ENCODE measurements at places on chromosomes 6 and 20.

- peak; percentile 74 for DNase-seq
Observed at GRCh38 chr6:132391391-132392269, 9.6 kb downstream of the MOXD1 start.

DNA sequence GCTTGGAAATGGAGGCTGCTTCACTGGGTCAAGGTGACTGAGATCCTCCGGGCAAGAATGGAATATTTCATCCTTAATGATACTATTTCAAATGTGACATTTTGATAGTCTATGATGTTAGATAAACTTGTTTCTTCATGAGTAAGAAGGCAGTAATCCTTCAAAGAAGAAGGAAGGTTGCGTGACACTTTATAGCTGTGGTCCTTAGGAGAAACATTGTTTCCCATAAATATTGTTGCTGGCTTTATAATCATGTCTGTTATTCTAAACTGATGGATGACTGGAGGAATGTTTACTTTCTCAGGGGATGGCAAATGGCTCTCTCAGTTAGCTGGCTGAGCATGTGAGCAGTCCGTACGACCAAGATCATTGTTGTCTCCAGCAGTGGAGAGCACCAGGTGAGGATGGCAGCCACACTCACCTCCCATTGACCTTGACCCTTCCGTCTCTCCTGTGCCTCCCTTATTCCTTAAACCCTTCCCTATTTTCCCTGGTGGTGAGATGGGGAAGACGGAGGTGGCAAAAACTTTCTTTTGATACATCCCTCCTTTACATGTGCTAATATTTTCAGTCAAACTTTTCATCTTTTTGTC is 171.2 kb upstream of the OLIG3 start:
- DNase-seq = no peak

- DNase-seq = peak; percentile 53
Observed at GRCh38 chr6:13395272-13396237, 67.2 kb upstream of the TBC1D7 start.

- DNase-seq = no peak
Observed at GRCh38 chr20:59802471-59803221, 130.8 kb downstream of the SYCP2 start.

- DNase-seq = no peak
Observed at GRCh38 chr6:89161326-89162046, 15.6 kb downstream of the PM20D2 start.

- no peak for DNase-seq
Observed at GRCh38 chr6:17395112-17395511, 1.7 kb downstream of the CAP2 start.

DNA sequence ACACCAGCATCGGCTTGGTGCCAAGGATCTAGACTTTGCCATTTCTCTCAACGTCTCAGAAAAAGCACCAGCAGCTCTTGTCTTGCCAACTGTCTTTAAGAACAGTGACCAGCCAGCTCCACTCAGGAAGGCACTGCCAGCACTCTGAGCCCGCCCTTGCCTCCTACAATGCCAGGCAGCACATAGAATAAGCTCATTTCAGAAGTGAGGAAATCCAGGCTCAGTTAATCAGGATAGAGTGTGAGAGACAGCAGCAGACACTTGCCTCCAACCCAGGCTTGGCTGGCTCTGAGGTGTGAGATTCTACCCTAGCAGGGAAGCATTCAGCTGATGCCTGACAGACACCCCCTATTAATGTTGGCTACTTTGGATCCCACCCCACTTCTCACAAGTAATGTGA is 4.3 kb upstream of the SYNDIG1 start:
- no peak for DNase-seq

DNA sequence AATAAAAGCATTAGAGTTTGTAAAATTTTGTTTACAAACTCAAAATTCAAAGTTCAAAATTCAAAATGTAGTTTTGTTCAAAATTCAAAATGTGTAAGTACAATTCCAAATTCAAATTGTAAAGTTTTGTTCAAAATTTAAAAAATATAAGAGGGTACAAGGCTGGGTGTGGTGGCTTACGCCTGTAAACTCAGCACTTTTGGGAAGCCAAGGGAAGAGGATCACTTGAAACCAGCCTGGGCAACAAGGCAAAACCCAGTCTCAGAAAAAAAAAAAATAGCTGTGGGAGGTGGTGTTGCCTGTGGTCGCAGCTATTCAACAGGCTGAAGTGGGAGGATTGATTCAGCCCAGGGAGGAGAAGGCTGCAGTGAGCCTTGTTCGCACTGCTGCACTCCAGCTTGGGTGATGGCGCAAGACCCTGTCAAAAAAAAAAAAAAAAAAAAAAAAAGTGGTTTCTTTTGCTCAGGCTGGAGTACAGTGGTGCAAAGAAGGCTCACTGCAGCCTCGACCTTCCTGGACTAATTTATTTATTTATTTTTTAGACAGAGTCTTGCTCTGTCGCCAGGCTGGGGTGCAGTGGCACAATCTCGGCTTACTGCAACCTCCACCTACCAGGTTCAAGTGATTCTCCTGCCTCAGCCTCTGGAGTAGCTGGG is 5.4 kb upstream of the ZBTB12 start:
- no peak for DNase-seq

- no peak for DNase-seq
Observed at GRCh38 chr6:33073431-33073871, at the start of gene HLA-DPA1. Gene HLA-DPA1 (minus strand): TSS chr6:33073649.

DNA sequence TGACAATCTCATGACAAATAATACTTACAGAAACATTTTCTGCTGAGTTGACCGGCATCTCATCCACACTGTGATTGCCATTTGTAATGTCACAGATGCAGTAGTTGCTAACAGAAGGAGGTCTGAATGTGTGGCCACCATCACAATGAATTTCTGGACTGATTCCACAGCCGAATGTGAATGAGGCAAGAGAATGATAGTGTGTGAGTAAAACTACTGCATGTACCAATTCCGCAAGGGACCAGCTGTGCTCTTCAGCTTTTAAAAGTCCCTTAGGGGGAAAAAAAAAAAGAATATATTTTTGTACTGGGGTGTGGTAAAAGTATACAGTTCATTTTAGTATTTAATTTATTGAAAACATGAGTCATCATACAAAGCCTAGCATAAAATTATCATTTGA is 96.2 kb downstream of the SESN1 start:
- no peak for DNase-seq

- no peak for DNase-seq
Observed at GRCh38 chr6:56638760-56639159, 3.9 kb downstream of the DST start.

DNA sequence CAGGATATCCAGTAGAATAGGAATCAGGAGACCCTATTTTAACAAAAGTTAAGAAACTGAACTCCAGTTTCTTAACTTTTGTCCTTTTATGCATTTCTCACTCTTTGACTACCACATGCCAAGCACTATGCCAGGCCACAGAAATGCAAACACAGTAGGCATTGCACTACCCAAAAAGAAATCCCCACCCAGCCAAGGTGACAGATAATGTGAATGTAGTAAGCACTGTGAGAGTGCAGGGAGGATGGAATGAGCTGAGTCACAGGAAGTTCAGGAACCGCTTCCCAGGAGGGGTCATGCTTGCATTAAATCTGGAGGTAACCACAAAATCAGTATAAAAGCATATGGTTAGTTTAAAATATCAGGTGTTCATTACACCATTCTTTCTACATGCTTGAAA is 20.1 kb upstream of the FAM83C start:
- DNase-seq = peak; percentile 79

- DNase-seq = no peak
Observed at GRCh38 chr6:160368670-160369069, 20.5 kb downstream of the SLC22A3 start.

DNA sequence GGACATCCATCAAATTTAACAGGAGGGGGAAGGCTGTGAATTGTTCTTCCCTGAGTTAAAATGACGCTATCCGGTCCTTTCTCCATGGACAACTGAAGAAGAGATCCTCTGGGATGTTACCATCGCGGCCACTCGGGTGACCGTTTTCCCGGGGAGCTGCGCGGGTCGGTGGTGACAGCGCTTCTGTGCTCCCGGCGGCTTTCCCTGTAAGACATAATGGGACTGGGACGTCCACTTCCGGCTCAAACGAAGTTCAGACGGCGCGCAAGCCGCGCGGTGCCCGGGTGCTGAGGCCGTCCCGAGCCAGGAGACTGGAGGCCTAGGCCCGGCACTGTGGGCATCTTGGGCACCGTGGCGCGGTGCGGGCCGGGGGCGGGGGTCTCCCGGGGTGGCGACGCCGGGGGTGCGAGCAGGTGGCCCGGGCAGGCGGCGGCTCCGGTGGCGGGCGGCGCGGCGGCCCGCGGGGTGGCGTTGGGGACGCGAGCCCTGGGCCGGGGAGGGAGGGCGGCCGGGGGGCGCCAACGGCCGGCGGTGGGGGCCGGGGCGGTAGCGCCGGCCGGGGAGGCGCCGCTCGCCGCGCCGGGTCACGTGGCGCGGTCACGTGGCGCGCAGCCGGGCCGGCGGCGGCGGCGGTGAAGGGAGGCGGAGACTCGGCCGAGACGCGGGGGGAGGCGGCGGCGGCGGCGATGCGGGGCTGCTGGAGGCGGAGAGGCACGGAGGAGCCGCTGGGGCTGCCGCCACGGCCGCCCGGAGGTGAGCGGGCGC is 63.6 kb downstream of the GTF2H5 start:
- no peak for DNase-seq

DNA sequence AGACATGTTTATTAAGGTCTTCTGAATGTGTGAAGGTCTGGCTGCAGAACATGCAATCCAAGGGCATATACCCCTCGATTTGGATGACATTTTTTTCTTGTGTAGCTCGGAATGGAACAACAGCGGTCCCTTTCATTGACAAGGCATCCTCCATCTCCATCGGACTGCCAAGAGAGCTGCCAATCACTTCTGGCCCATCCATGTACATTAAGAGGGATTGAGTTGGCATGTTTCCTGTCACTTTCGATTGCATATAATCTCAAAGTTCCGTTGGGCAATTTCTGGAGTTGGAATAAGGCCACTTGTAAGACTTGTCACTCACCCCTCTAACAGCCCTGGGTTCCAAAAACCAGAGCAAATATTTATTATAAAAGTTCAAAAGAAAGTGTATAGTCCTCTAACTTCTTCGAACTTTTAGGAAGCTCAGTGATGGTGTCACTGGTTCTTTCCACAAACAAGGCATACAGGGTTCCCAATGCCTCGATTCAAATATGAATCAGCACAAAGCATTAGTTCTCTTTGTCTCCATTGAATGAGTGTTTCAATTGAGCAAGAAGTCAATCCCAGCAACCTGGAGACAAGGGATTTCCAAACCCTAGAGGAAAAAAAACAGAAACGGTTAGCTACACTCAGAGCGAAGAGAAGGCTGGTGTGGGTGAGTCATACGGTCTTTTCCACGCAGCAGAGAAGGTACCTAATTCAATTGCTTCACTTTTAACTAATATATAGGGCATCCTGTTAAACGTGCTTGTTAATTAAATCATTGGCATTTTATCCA is 10.9 kb downstream of the ZNF217 start:
- DNase-seq = peak; percentile 85

GRCh38 chr6:83893024-83893423 is 33.5 kb downstream of the CYB5R4 start:
- DNase-seq = no peak

- DNase-seq = no peak
Observed at GRCh38 chr6:145863988-145864616, 49.5 kb upstream of the FBXO30 start.

DNA sequence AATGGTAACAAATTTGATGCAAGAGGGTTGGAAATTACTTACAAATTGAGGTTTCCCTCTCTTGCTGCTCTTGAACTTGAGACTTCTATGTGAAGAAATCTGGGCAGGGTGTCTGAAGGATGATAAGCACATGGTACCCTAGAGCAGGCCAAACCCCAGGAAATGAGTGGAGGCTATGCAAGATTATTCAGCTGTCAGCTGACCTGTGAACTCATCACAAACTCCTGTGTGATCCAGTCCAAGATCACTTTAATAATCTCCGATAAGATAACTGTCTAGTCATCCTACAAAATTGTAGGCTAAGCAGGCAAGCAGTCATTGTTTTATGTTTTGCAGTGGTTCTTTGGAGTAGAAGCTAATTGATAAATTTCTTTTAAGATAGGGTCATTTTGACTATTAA is 213.1 kb downstream of the BTBD3 start:
- DNase-seq = no peak

- no peak for DNase-seq
Observed at GRCh38 chr6:129921169-129921817, 60.2 kb upstream of the TMEM244 start.

- peak; percentile 61 for DNase-seq
Observed at GRCh38 chr20:10519361-10520046, 84.4 kb downstream of the SLX4IP start.

GRCh38 chr20:364905-365794 is 15.4 kb upstream of the TRIB3 start:
- DNase-seq = no peak

GRCh38 chr6:161242779-161243693 is 30.8 kb downstream of the AGPAT4 start:
- DNase-seq = no peak

DNA sequence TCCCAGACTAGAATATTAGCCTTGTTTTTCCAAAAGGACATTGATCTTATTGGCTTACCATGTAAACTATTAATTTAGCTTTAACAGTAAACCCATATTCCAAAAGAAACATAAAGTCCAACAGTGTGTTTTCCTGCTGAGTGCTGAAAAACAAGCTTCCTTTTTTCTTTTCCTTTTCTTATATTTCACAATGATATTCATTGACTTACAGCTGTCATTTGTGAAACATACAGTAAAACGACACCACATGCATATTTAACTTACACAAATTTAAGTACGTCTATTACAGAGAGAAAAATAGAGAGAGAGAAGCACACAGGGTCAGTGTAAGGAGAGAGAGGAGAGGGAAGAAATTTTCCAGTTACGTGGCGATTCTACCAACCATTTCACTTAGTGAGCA is 543.9 kb upstream of the JARID2 start:
- no peak for DNase-seq

DNA sequence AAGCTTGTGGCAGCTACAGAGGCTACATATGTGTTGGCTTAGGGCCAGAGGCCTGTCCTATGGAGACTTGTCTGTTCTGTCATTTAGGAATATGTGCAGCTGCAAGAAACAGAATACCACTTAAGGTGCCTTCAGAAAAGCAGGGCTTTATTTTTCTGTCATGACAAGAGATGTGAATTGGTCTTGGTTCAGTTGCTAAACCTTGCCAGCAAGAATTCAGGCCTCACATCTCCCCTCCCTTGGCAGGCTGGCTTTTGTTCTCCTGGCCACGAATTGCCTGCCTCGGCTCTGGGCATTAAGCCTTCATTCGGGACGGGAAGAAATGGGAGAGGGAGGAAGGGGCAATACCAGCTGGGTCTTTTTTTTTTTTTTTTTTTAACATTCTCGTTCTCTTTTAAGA is 82.4 kb upstream of the TGM3 start:
- no peak for DNase-seq

DNA sequence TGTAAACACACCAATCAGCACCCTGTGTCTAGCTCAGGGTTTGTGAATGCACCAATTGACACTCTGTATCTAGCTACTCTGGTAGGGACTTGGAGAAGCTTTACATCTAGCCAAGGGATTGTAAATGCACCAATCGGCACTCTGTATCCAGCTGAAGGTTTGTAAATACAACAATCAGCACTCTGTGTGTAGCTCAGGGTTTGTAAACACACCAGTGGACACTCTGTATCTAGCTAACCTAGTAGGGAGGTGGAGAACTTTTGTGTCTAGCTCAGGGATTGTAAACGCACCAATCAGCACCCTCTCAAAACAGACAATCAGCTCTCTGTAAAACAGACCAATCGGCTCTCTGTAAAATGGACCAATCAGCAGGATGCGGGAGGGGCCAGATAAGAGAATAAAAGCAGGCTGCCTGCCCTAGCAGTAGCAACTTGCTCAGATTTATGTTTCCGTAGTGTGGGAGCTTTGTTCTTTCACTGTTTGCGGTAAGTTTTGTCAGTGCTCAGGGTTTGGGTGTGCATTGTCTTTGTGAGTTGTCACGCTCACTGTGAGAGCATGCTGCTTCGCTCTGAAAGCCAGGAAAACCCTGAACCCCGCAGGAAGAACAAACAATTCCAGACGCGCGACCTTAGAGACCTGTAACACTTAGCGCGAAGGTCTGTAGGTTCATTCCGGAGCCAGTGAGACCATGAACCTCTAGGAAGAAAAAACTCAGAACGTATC is 37.0 kb downstream of the RIOK1 start:
- no peak for DNase-seq
